ENCODE measurements at places on chromosomes 3 and 15.

DNA sequence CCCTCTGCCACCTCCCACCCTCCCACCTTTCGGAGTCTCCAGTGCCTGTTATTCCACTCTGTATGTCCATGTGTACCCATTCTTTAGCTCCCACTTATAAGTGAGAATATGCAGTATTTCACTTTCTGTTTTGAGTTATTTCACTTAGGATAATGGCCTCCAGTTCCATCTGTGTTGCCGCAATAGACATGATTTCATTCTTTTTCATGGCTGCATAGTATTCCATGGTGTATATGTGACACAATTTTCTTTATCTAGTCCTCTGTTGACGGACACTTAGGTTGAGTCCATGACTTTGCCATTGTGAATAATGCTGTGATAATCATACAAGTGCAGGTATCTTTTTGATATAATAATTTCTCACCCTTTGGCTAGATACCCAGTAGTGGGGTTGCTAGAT lies 91.0 kb upstream of the UBE3A start:
- DNase-seq = no peak

DNA sequence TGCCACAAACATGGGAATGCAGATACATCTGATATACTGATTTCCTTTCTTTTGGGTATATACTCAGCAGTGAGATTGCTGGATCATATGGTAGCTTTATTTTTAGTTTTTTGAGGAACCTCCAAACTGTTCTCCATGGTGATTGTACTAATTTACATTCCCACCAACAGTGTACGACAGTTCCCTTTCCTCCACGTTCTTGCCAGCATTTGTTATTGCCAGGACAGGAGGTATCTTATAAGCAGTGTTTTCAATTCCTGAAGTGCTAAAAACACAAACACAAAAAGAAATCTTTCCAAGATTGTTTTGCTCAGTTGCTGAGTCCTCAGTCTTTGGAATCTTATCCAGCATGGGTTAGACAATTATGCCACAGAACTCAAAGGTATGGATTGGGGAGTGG lies 13.5 kb downstream of the GTF2E1 start:
- no peak for DNase-seq

- DNase-seq = no peak
These were observed 213.4 kb upstream of the TBL1XR1 start for GRCh38 chr3:177410730-177411129.

GRCh38 chr15:39054128-39054732 lies 489.6 kb upstream of the RASGRP1 start:
- no peak for DNase-seq

DNA sequence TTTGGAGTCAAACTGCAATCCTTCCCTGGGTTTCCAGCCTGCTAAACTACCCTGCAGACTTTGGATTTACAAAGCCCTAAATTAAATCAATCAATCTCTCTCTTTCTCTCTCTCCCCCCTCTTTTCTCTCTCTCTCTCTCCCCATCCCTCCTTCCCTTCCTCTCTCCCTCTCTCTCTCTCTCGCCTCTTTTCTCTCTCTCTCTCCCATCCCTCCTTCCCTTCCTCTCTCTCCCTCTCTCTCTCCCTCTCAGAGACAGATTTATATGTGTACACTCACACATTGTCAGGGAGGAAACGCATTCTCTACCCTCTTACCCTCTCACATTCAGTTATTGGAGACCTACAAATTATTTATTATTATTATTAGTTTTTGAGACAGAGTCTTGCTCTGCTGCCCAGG lies 47.0 kb downstream of the GRK7 start:
- no peak for DNase-seq

- DNase-seq = no peak
These were observed 20.2 kb upstream of the GPX1 start for GRCh38 chr3:49378249-49378895.

DNA sequence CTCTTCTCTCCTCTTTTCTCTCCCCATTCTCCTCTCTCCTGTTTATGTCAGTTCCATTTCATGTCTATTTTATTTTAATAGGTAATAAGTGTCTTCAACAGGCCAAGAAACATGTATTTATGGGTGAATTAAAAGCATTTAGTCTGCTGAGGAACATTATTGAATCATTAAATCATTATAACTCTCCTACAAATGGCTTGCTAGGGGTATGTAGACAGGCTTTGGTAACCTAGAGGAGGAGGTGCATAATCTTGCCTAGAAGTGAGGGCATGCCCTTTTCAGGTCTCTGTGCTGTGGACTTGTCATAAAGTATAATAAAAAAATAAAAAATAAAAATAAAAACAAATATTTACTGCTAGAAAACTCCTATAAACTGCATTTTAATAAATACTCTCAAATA lies 88.9 kb upstream of the SNTN start:
- DNase-seq = no peak

DNA sequence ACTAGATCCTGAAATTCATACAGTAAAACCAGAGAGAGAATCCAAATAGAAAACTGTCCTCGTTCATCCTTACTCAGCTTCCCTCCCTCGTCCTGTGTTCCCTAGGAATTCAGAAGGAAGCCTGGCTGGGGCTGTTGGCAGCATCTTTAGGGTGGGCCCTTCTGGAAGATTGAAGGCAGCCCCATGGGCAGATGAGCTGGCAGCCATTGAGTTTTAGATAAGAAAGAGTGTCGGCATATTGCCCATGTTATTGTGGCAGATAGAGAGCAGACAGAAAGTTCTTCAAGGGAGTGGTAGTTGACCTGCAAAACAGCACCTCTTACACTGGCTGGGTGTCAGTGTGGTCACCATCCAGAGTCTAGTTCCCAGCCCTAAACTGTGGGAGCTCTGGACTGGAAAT lies 23.5 kb downstream of the TMOD2 start:
- DNase-seq = no peak

GRCh38 chr3:184011937-184012889 lies 5.5 kb downstream of the ABCC5 start:
- no peak for DNase-seq

GRCh38 chr3:119944091-119944490 lies 150.2 kb downstream of the GSK3B start:
- DNase-seq = no peak

DNA sequence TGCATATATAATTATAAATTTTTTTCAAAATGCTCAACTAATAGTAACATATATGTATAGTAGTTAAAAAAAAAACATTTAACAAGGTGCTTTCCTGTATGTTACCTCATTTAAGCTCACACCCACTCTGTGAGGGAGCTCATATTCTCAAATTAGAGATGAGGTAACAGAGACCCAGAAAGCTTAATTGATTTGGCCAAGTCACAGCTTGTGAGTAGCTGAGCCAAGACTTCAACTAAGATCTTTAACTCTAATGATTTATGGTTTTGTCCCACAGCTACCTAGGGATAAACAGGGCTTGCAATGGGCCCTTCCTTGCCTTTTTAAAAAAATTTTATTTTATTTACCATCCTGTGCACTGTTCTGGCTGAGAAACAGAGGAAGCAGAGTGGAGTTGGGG lies 230.0 kb upstream of the GOLIM4 start:
- DNase-seq = no peak

- DNase-seq = no peak
These were observed 2.2 kb upstream of the ANKDD1A start for GRCh38 chr15:64909546-64909945.

DNA sequence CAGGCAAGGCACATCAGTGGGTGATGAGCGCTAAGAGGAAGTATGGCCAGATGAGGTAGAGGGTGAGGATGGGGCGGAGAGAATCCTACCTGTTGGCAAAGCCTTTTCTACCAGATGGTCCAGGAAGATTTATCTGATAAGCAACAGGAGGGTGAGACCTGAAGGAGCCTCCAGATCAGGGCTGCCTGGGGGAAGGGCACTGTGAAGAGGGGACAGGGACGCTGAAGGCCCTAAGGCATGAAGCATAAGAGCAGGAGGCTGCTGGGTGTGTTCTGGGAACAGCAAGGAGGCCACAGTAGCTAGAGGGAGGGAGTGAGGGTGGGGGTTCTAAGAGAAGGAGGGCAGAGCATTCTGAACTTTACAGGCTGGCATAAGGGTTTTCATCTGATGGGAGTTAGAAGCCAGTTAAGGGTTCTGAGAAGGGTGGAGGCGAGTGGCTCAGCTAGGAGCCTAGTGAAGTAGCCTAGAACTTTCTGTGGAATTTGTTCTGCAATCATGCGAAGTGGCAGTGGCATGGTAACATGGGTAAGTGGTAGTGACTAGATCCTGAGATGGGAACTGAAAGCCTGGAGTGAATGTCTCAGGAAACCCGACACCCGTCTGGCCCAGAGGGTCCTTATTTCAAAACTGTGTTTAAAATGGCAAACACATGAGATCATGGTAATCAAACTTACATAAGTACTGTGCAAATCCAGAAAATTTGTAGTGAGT lies 29.9 kb downstream of the CGNL1 start:
- no peak for DNase-seq

GRCh38 chr3:156250550-156250949 lies 130.2 kb downstream of the KCNAB1 start:
- no peak for DNase-seq

GRCh38 chr15:31887246-31887645 lies 143.1 kb upstream of the CHRNA7 start:
- no peak for DNase-seq

GRCh38 chr3:137764001-137764433 lies at the start of gene SOX14:
SOX14 (plus strand) TSS chr3:137764315; CDS start chr3:137764785, 470 bp downstream.
- no peak for DNase-seq

- no peak for DNase-seq
These were observed 641 bp downstream of the OPA1 start for GRCh38 chr3:193593668-193594030.

GRCh38 chr15:79168922-79169456 lies 78.4 kb upstream of the RASGRF1 start:
- no peak for DNase-seq

DNA sequence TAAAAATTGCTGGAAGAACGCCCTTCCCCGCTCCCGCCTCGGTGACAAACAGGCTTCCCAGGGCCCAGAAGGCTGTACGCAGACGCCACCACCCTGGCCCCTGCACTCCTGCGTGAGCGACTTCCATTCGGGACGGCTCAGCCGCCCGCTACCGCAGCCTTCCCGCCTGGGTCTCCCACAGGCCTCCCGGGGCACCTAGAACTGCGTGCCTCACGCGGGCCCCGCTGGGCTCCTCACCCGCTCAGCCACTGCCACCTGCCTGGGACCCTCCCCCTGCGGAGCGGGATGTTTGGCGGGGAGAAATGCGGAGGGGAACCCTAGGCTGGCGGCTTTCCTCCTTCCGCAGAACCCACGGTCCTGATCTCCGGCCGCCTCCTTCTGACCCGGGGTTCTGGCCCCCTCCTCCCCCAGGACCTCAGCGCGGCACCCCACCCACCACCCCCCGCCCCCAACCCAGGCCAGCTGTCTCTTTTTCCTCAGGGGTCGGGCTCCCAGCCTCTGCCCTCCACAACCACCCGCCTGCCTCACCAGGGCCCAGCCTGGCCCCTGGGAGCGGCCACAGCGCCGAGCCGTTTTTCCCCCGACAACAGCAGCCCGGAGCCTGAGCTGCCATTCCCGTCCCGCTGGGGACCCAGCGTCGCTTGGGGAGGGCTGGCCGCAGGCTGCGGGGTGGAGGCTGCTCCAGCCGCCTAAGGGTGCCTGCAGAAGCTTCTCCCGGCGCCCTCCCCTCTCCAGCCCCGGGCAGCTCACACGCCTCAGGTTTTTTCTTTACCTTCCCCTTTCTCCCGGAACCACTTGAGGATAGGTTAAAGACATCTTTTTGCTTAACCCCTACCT lies 27.6 kb upstream of the RAB7A start:
- no peak for DNase-seq

DNA sequence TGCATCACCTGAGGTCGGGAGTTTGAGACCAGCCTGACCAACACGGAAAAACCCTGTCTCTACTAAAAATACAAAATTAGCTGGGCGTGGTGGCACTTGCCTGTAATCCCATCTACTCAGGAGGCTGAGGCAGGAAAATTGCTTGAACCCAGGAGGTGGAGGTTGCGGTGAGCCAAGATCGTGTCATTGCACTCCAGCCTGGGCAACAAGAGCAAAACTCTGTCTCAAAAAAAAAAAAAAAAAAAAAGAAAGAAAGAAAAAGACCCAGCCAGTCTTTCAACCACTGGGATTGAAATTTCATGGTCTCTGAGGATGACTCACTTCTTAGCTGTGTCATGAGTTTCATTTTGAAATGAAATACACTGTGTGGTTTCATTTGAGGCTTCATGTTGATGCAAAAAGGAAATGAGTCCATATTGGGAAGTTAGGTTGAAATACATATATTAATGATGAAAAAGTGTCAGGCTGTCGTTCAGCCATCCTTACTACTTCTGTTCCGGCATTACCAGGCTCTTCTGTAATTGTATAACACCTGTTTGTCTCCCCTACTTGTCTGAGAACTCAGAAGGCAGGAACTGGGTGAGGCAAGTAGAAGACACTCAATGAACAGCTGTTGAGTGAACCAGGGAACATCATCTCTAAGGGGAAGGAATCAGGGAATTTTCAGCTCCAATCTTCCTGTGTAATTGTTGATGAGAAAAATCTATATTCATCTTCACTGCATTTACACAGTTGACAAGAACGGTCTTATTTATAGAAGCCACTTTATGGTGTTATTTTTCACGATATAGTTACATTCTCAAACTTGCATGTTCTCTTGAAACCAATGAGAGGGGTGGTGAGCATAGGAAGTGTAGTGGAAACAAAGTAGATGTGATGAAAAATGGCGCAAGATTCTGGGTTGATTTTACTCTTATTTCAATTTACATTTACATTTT lies 87.4 kb downstream of the NFKBIZ start:
- no peak for DNase-seq

DNA sequence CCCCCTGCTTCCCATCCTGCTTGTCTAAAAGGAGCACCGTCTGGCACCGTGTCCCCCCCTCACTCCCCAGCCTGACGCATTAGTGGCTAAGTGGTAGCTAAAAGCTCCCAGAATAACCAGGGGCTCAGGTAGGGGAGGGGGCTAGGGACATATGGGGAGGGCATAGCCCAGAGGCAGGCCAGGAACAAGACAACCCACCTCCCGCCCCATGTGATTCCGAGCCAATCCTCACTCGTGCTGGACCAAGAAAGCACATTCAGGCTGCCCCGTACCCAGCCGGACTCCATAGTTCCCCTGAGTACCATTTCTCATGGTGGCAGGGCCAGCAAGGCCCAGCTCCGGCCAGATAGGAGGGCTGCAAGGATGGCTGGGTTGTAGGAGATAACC lies 11.5 kb downstream of the SEMA7A start:
- DNase-seq = no peak

DNA sequence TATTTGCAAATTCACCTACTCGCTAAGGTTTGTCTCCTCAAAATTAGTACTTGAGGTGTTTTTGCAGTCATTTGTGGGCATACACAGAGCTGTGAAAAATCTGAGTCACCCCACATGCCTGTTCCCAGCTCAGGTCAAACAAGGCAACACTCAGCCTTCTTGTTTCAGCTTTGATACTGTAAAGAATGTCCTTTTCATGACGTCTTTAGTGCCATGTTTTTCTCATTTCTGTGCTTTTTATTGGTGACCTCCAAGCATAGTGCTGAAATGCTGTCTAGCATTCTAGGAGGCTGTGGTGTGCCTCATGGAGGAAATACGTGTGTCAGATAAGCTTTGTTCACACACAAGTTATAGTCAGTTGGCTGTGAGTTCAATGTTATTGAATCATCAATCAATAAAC lies 8.8 kb downstream of the CAPN3 start:
- no peak for DNase-seq

- DNase-seq = no peak
These were observed 405.7 kb downstream of the LSAMP start for GRCh38 chr3:116039651-116039985.
